Stimulated activated CD4-positive, alpha-beta T cell treated with anti-CD3 and anti-CD28 coated beads, Interleukin-1b, Interleukin-23, amount 100 ng/mL, for 1 hour (primary cell): ENCODE measurements at places on chromosomes 11 and 22.

DNA sequence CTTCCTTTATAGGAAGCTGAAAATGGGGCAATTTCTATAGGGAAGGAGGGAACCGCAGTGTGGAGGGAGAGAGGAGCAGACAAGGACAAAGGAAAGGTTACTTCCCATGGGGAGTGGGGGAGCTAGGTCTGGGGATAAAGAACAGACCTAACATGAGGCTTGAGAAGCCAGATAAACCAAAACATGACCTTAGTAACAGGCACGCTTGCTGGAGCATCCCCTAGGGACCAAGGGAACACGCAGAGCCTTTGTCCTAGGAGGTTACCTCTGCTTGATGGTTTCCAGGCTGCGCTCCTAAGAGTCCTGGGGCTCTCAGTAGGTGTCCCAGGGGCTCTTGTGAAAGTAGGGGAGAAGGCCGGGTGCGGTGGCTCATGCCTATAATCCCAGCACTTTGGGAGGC lies 271.4 kb upstream of the NCAM1 start:
- no peak for DNase-seq

DNA sequence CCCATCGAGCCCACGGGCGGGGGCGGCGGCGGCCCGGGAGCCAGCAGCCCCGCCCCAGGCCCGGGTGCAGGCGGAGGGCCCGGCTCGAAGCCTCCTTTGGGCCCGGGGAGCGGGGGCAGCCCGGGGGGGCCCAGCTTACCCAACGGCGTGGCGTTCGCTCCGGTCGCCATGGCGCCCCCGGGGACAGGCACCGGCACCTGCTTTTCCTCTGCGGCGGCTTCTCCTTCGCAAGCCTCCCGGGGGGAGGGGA lies 194 bp downstream of the SF1 start:
- DNase-seq, result no peak

GRCh38 chr11:71311928-71312510 lies 59.6 kb upstream of the SHANK2 start:
- no peak for DNase-seq

- no peak for DNase-seq
These were observed 530.6 kb downstream of the MN1 start for GRCh38 chr22:27270818-27271510.

- DNase-seq, result no peak
These were observed 582 bp upstream of the ATP6V1E1 start for GRCh38 chr22:17629173-17629489.

GRCh38 chr11:14539982-14540421 lies 19.8 kb upstream of the PSMA1 start:
- no peak for DNase-seq

- DNase-seq, result no peak
These were observed 1.9 kb upstream of the UQCC3 start for GRCh38 chr11:62669420-62670161.

GRCh38 chr11:100861212-100861611 lies 174.1 kb downstream of the ARHGAP42 start:
- no peak for DNase-seq

DNA sequence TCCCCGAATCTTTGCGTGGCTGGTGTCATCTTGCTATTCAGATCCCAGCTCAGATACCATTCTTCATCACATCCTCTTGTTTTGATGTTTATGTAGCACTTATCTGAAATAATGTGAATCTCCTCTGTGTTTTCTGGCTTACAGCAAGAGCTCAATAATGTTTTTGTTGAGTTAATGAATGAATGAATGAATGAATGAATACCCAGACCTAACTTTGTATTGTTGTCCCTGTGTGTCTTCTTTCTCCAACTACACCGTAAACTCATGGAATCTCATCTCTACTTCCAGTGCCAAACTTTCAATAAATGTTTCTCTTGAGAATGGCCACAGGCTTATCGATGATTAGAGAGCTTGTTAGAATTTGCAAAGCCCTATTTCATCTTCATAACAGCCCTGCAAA lies 110.2 kb downstream of the MYO18B start:
- DNase-seq, result no peak

GRCh38 chr11:125376117-125376516 lies 119.9 kb downstream of the FEZ1 start:
- DNase-seq, result no peak

GRCh38 chr11:100816823-100817222 lies 129.7 kb downstream of the ARHGAP42 start:
- no peak for DNase-seq

- no peak for DNase-seq
These were observed 99.6 kb downstream of the KIAA1671 start for GRCh38 chr22:25051983-25052710.

- DNase-seq, result no peak
These were observed 35.0 kb downstream of the POU2AF1 start for GRCh38 chr11:111344032-111344431.

DNA sequence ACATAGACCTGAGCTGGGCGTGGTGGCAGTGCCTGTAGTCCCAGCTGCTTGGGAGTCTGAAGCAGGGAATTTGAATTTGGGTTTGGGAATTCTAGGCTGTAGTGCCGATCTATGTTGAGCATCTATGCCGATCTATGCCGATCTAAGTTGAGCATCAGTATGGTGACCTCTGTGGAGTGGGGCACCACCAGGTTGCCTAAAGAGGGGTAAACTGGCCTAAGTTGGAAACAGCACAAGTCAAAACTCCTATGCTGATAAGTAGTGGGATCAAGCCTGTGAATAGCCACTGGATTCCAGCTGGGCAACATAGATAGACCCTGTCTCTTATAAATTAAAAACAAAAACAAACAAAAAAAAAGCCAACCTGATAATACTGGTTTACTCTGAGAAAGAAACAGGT lies 7.4 kb downstream of the WEE1 start:
- no peak for DNase-seq
